ENCODE measurements at places on chromosomes 7 and 10.

GRCh38 chr10:34177445-34177844, 637.7 kb downstream of the PARD3 start:
- DNase-seq, result no peak

GRCh38 chr10:30831426-30831825, 200.2 kb downstream of the ZNF438 start:
- DNase-seq, result no peak

DNA sequence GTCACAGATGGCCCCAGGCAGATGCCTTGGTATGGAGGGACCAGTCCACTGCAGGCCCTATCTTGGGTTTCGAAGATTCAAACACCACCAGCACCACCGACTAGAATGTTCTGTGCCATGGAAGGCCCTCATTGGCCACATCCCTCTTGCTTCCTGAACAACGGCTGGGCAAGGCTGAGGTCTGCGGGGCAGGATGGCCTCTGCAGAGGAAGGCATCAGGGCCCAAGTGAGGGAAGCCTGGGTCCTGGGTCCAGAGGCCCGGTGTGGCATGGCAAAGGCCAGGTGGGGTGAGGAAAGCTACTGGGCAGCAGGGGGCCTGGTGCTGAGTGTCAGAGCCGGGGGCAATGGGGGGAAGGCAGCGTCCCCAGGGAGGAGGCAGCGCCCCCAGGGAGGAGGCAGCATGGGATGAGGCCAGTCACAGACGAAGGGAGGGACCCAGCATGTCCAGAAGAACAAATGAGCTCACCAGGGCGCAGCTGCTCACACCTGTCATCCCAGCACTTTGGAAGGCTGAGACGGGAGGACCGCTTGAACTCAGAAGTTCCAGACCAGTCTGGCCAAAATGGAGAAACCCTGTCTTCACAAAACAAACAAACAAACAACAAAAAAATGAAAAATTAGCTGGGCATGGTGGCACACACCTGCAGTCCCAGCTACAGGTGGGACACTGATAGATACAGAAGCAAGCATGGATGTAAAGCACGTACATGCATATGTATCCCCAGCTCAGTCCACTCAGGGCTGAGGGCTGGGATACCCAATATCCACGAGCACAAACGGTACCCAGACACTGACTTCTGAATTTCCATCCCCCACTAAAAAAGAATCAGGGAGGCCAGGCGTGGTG, 64.4 kb downstream of the PROSER2 start:
- no peak for DNase-seq

- DNase-seq, result no peak
Measured at GRCh38 chr7:93715234-93715633, 140.7 kb upstream of the CALCR start.

- DNase-seq, result peak; percentile 88
Measured at GRCh38 chr10:46552526-46553237, 3.8 kb downstream of the GPRIN2 start.

- peak; percentile 69 for DNase-seq
Measured at GRCh38 chr10:47295411-47295810, 4.6 kb upstream of the GDF10 start.

DNA sequence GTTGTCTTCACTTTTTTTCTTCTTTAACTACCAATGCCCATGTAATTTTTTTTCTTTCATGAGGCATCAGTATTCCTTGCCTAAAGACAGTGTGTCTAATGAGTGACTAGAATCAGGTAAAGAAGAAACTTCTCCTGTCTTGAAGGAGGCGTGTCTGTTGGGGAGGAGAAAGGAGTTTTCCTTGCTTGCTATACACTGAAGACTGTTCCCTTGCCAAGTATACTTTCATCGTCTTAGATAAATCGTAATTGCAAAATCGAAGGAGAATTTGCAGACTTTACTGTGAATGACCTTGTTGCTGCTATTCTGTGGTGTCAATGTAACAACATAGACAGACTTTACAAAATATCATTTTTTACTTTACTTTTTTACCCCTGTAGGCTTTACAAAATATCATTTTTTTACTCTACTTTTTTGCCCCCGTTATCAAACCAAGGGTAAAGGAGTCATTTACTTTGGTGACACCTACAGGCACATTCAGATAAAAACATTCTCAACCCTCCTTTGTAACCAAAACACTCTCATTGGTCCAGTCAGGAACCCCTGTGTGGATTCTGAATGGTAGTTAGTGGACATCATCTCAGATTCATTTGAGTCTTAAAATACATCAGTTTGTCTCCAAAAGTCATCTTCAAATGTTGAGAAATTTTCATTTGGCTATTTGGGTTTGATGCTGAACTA, 232.4 kb downstream of the AHR start:
- DNase-seq, result no peak

- no peak for DNase-seq
Measured at GRCh38 chr7:147170341-147171012, 1053.9 kb downstream of the CNTNAP2 start.

GRCh38 chr7:117781707-117782106, 91.5 kb downstream of the CTTNBP2 start:
- DNase-seq, result no peak
